CD4-positive, alpha-beta T cell treated with Interleukin-10 for 1 hour (primary cell): ENCODE measurements at places on chromosomes 2 and 18.

GRCh38 chr2:121555008-121555407, 24.3 kb downstream of the RNU4ATAC start:
- DNase-seq = no peak

- no peak for DNase-seq
Measured at GRCh38 chr2:38806015-38806732, 28.2 kb downstream of the GEMIN6 start.

- no peak for DNase-seq
Measured at GRCh38 chr2:235670974-235671787, 177.3 kb downstream of the AGAP1 start.

DNA sequence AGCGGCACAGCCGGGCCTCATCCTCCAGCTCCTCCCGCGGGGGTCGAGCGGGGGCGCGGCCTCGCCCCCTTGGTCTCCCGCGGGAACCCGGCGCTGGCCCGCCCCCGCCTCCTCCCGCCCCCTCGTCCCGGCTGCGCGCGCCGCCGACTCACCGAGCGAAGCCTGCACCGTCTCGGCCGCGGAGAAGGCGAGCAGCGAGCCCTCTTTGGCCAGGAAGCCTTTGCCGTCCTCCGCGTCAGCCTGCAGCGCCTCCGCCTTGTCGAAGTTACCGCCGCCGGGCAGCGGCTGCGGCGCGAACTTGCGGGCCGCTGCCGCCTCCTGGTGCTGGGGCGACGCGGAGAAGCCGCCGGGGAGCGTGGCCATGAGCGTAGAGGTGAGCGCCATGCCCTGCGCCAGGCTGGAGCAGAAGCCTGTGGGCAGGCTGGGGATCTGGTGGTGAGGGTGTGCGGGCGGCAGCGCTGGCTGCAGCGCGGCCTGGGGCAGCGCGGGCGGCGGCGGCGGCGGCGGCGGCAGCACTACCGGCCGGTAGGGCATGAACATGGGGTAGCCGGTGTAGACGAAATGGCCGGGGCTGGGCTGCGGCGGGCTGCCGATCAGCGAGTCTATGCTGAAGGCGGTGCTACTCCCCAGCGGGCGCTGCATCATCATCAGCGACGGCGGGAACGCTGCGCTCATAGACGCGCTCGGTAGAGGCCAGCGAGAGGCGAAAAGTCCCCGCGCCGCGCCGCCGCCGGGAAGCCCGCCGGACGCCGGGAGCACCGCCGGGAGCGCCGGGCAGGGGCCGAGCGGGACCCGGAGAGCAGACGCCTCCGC, 683 bp downstream of the GBX2 start:
- no peak for DNase-seq

DNA sequence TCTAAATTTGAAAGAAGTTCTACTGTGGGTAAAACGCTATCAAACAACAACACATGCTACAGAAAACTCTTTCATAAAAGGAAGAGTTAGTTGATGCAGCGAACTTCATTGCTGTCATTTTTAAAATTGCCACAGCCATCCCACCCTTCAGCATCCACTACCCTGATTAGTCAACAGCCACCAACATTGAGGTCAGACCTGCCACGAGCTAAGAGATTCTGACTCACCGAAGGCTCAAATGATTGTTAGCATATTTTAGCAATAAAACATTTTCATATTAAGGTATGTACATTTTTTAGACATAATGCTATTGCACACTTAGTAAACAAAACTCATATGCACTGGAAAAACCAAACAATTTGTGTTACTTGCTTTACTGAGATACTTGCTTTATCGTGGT, 347.1 kb downstream of the CLIP4 start:
- DNase-seq = no peak

- no peak for DNase-seq
Measured at GRCh38 chr2:506866-507265, 170.3 kb downstream of the TMEM18 start.

DNA sequence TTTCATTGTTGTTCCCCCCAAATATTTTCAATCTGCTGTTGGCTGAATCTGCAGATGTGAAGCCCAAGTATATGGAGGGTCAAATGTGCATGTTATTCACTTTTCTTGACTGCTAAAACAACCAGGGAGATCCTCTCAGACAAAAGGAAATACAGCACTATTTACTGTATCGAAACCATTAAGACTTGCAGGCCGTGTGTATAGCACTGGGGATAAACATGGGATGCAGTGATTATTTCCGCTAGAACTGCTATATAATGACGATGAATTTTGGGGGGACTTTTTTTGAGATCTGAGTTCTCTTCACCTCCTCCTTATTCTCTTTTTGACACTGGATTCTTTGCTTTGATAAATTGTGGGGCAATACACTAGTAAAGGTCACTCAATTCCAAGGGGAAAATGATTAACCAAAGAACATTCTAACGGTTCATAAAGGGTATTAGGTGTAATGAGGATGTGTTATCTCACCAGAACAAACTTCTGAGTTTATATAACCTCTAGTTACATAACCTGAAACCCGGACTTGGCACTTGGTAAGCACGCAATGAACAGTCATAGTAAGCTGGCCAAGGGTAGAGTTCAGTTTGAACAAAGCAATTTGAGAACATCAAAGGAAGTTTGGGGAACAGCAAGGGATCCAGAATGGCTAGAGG, 3.5 kb upstream of the UGT1A1 start:
- no peak for DNase-seq

- DNase-seq = no peak
Measured at GRCh38 chr2:66840321-66841002, 405.5 kb downstream of the MEIS1 start.

- no peak for DNase-seq
Measured at GRCh38 chr18:75378376-75379315, 48.9 kb downstream of the SMIM21 start.

DNA sequence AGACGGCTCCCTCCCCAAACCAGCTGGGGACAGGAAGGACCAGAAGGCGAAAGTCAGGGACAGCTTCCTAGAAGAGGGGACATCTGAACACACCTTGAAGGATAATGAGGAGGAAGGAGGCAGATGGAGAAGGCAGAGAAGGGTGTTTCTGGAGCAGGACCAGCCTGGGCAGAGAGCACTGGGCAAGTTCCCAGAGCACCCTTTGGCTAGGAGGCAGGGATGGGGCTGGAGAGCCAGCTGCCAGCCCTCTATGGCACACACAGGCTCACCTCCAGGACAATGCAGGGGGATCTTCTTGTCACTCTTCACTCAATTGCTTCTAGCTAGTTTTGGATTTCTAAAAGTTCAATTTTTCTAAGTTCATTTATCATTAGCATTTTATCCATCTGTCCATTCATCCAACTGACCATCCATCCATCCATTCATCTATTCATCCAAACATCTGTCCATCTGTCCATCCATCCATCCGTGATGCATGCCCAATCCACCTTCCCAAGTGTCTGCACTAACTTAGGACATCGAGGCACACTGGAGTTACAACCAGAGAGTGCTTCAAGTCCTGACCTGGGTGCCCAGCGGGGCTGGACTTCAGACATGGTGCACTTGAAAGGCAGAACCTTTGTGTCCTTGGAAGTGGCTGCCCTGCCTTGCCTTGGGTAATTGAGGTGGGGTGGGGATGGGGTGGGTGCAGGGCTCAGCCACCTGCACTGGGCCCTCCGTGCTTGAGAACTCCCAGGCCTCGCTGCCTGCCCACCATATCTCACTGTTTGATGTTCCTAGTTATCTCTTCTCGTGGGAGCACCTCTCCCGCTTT, 42.5 kb downstream of the INHBB start:
- no peak for DNase-seq

DNA sequence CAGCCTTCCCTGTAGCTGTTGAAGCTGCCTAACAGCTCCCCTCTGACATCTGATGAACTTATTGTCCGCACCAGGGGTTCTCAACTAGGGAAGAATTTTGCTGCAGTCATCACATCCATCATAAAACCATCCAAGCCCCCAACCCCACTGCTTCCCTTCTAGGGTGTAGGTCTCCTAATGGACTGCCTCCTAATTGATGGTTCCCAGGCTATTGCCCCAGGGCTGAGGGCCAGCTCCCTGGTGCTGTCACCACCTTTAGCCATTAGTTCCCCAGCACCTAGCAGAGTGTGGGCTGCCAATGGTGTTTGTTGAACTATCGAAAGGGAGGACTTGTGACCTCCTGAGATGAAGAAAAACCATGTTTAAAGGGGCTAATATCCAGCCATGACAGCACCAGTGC, 125.9 kb downstream of the NCKAP5 start:
- DNase-seq = no peak
